Ecto neural progenitor cell (in vitro differentiated cells): ENCODE measurements at places on chromosomes 5 and 9.

DNA sequence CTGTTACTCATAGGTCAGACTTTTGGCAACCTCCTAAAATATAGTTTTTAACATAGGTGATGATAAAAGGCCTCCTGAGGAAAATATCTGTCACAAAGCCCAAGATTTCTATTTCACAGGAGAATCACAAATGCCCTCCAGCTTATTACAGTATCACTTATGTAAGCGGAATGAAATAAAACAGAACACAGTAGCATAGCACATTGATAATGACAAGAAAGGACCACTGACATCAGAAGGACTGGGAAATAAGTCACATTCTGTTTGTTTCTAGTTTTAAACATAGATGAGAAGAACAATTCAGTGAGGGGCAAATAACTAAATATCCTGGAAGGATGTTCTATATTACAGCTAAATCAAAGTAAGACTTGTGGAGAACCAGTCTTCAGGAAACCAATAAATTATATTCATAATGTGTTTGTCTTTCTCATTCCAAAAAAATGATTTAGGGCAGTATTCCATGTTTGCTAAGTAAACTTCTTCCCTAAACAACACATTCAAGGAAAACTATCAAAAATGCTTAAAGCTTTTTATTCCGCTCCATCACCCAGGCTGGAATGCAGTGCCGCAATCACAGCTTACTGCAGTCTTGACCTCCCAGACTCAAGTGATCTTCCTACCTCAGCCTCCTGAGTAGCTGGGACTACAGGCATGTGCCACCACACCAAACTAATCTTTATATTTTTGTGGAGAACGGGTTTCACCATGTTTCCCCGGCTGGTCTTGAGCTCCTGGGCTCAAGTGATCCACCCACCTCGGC, 20.8 kb upstream of the CTNNAL1 start:
- no peak for DNase-seq

GRCh38 chr9:38405785-38406184, 13.3 kb downstream of the ALDH1B1 start:
- no peak for DNase-seq

DNA sequence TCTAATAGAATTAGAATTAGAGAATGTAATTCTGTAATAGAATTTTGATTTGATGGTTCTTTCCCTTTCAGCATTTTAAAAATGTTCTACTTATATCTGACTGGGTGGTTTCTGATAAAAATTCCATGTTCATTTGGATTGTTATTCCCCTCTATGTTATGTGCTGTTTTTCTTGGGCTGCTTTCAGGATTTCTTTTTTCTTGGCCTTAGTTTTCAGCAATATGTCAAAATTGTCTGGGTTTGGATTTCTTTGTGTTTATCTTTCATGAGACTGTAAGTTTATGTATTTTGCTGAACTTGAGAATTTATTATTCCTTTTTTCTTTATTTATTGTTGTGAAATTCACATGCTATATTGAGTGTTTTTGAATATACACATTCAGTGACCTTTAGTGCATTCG, 189.1 kb downstream of the RANBP17 start:
- DNase-seq: no peak

- no peak for DNase-seq
Observed at GRCh38 chr5:176644878-176645670, 2.2 kb upstream of the TSPAN17 start.

- DNase-seq: no peak
Observed at GRCh38 chr5:63768221-63768620, 194.0 kb downstream of the HTR1A start.

GRCh38 chr5:139962445-139962844, 80.7 kb downstream of the NRG2 start:
- peak; percentile 22 for DNase-seq

DNA sequence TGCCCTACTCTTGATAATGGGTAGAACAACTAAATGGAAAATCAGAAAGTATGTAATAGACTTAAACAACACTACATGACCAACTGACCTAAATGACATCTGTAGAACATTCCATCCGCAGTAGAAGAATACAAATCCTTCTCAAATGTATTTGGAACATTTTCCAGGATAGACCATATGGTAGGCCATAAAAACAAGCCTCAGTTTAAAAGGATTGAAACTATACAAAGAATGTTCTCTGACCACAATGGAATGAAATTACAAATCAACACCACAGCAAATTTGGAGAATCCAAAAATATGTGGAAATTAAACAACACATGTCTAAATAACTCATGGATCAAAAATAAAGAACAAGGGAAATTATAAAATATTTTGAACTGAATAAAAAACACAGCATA, 189.2 kb downstream of the NDUFS4 start:
- no peak for DNase-seq

- no peak for DNase-seq
Observed at GRCh38 chr9:24257726-24258125, 288.0 kb downstream of the IZUMO3 start.

DNA sequence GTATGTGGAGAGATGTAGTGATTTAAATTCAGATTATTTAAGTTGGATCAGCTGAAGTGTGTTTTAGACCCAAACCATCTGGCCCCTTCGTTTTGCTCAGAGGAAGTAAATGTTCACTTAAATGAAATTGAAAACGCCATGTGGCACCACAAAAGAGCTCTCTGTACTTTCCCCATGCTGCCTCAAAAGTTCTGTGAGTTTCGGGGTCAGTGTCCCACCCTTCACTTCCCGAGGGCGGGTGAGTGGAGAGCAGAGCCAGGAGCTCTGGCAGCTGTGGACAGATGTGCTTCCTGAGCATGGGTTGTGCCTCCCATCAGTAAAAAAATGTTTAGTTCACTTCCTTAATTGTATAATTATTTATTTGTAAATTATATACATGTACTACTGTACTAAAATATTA, 48.4 kb downstream of the PSD2 start:
- DNase-seq: no peak

- DNase-seq: no peak
Observed at GRCh38 chr9:134496413-134497282, 145.0 kb upstream of the COL5A1 start.
